ENCODE measurements at places on chromosomes 4 and X. TPM values are rescaled to one million over a fixed set of nuclear protein-coding genes. Genes with fewer than 3 reads are reported as not detected.

Gene ARHGAP4
- 37.8 TPM for total RNA-seq

DNA sequence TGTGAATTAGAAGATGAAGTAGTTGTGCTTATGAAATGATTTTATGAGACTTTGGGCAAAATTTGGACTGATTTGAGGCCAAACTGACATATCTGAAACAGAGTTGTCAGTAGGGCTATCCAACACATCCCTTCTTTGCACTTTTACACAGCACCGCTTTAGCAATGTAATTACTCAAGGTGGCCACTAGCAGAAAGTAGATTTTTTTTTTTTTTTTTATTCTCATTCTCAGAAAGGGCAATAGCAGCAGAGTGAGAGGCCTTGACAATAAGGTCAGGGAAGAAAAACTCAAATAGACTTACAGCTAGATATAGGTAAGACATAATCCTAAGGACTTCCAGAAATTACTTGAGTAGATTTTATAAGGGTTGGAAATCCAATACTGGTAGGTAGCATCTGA is 414.3 kb downstream of the NAP1L3 start:
- no peaks in the 10 kb centered on the region for H3K4me1 ChIP-seq
- no peak overlapping the region for H3K4me3 ChIP-seq
- H3K27me3 ChIP-seq, result no peaks in the 10 kb centered on the region
- DNase-seq, result no peak

DNA sequence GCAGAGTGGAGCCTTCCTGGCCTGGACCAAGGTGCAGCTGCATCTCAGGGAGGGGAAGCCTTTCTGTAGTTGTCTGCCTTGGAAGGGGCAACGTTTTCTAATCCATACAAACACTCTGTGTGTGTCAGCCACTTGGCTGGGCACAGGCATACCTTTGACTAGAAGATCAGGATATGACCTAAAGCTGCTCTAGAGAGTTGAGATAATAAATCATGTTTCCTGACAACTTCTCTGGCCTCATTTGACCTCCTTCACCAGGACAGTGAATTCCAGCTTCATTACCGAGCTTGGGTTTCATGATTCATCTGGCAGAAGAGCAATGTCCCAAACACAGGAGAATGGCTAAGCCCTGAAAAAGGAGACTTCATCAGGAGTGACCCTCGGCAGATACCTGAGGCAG is 89.6 kb upstream of the KIT start:
- H3K27ac ChIP-seq, result no peak overlapping the region
- no peaks in the 10 kb centered on the region for H3K27me3 ChIP-seq
- H3K4me3 ChIP-seq, result no peak overlapping the region
- no peaks in the 10 kb centered on the region for H3K4me1 ChIP-seq

DNA sequence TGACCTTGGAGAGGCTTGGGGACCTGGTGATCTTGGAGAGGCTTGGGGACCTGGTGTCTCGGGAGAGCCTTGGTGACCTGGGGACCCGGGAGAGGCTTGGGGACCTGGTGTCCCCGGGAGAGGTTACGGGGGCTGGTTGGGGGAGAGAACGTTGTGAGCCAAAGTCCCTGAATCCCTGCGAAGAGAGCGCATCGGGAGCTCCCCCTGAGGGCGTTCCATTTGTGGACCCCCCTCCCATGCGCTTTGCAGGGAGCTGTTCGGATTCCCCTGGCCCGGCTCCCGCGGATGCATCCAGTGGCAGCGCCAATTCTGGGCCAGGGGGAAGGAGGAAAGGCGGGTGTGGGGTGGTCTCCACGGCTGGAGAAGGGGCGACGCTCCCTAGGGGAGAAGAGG is 13.3 kb downstream of the SHOX start:
- H3K27me3 ChIP-seq, result peaks cover 72% of the 10 kb centered on the region
- no peaks in the 10 kb centered on the region for H3K4me1 ChIP-seq
- H3K27ac ChIP-seq, result no peak overlapping the region

- H3K4me3 ChIP-seq, result no peak overlapping the region
- H3K36me3 ChIP-seq, result no peaks in the 10 kb centered on the region
- H3K27ac ChIP-seq, result no peak overlapping the region
- DNase-seq, result no peak
Measured at GRCh38 chrX:47749185-47749967, 87.3 kb upstream of the ZNF81 start.

Gene PCDH19
- total RNA-seq, result 0.83 TPM

Gene RNF175
- 4.3 TPM for total RNA-seq

DNA sequence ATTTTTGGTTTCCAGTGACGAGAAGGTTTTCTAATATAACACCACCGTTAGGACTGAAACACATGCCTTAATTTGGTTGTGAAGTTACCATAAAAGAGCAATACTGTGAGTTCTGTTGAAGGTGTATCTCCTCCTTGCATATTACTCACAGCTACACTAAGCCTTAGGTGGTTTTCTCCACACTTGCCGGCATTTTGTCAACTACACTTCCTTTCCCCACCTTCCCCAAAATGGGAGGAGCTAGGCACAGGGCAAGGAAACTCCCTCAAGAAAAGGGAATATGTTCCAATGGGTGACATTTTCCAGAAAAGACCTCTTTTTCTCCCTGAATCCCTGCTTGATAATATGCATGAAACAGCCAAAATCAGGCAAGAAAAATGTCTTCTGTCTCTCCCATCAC is 44.8 kb downstream of the RELL1 start:
- H3K27me3 ChIP-seq, result no peaks in the 10 kb centered on the region
- no peak for DNase-seq
- peaks cover 16% of the 10 kb centered on the region for H3K36me3 ChIP-seq
- no peak overlapping the region for H3K4me3 ChIP-seq
- peaks cover 11% of the 10 kb centered on the region for H3K4me1 ChIP-seq
- no peak overlapping the region for H3K27ac ChIP-seq

Gene VCX
- not detected for total RNA-seq

Gene NEIL3
- 8.3 TPM for total RNA-seq

GRCh38 chrX:120308959-120309872 is 2.0 kb downstream of the TMEM255A start:
- H3K4me1 ChIP-seq, result no peaks in the 10 kb centered on the region
- H3K27me3 ChIP-seq, result peaks cover 37% of the 10 kb centered on the region

- DNase-seq, result no peak
- no peaks in the 10 kb centered on the region for H3K4me1 ChIP-seq
- H3K27me3 ChIP-seq, result no peaks in the 10 kb centered on the region
Measured at GRCh38 chr4:80103629-80104028, 30.6 kb upstream of the ANTXR2 start.

Gene RHOXF1
- total RNA-seq, result not detected

DNA sequence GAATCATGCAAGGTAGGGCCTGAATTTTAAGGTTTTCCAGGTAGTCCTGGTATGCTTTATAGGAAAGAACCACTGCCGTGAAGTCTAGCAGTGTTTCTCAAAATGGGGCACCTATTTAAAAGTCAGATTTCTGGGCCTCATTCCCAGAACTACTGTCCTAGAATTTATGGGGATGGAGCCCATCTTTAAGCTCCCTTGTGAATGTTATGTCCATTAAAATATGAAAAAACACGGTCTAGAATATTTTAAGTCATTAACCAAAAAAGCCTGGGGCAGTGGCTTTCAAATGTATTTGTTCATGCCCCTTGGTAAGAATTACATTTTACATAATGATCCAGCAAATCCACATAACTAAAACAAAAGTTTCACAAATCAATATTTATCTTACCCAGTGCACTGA is 35.4 kb downstream of the GK start:
- H3K4me3 ChIP-seq, result no peak overlapping the region
- H3K27ac ChIP-seq, result no peak overlapping the region
- H3K4me1 ChIP-seq, result peaks cover 5% of the 10 kb centered on the region
- no peaks in the 10 kb centered on the region for H3K27me3 ChIP-seq

All from H9 (cell line).